ENCODE measurements at places on chromosomes 5 and 9.

DNA sequence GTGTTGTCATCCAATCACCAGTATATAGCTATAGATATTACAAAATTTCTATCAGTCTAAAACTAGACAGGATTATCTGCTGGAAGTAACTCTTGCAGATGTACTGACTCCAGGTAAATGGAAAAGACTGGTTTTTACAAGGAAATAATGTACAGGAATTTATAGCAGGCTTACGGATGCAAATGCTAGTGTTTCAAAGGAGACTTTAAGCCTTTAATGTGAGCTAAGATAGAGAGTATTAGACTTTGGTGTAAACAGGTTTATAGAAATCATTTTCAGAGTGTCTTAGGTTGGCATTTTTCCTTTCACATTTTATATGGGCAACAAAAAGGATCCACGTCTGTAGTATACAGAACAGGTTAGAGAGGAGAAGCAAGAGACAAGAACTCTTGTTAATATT is 16.1 kb downstream of the ZNF608 start:
- no peak for DNase-seq

DNA sequence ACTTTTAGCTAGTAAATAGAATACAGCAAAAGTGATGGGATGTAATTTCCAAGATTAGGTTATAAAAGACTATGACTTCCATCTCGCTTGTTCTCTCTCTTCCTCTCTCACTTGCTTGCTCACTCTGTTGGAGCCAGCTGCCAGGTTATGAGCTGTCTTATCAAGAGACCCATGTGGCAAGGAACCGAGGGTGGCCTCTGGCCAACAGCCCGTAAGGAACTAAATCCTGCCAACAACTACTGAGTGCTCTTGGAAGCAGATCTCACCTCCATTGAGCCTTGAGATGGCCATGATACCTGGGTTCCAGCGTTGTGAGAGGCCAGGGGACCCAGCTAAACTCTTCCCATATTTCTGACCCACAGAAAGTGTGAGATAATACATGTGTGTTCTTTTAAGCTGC is 636.1 kb downstream of the ACTL7B start:
- DNase-seq: no peak

- no peak for DNase-seq
These were observed 1.4 kb upstream of the ENC1 start for GRCh38 chr5:74641735-74642542.

DNA sequence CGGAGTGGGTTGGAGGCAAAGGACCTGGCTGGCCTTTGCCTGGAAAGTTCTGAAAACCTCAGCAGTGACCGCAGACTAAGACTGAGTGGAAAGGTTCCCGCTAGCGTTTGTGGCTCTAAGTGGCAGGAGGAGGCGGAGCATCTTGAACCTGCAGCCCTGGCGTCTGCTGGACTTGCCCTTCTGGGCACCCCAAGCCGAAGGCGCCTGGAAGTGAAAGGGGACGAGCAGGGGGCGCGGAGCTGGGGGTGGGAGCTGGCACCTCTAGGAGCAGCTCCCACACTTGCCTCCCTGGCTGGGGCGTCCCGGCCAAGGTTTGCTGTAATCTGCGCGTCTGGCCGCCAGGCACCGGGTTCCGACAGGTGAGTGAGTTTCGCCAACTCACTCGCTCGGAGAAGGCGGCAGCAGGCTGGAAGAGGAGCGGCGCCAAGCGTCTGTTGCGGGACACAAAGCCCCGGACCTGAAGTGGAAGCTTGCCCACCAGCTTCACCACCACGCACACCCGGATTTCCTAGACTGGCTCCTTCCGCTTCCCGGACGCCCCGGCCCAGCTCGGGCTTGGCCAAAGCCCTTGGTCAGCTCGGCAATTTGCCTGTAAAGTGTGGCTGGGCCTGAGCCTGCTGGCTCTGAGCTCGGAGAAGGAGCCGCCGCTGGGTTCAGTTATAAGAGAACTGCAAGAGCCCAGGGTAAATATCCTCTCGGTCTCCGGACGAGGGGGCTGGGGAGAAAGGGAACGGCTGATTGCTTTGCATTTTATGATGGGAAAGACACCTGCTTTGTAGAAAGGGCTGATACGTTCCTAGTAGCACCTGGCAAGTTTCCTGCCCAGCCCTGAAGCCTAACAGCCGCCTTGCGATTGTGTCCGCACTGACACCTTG is at the start of gene GNA14:
TSS of gene GNA14 (minus strand) at position 89 of the 875 bp plus-strand sequence. CDS start 529 bp downstream, outside the sequence.
- no peak for DNase-seq

DNA sequence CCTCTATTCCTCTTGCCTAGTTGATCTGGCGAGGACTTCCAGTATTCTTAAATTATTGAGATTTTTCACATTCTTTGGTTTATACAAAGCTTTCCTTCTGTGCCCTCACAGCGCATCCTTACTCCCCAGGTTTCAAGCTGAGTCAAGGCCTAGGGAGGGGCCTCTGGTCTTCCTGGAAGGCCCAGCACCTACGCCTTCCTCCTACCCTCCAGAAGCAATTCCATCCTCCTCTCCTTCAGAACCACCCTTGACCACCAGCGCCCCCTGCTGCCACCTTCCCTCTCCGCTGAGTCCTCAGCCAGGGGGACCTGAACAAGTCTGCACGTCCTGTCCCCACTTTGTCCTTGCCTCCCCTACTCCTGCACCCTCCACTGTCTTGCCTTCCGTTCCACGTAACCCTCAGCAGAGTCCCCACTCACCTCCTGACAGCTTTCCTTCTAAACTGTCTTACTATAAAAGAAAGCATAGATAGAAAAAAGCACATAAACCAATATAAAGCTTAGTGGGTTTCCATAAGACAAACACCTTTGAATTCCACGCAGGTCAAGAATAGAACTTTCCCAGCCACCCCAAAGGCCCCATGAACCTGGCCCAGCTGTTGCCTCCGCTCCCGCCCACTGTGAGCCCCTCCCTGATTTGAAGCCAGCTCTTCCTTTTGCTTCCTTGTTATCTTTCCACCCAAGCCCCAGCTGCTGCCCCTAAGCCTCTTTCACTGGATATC is 63.0 kb upstream of the CTSL start:
- DNase-seq: peak; percentile 67

Measured in stimulated activated CD4-positive, alpha-beta T cell treated with anti-CD3 and anti-CD28 coated beads, Interleukin-1b, Interleukin-23, amount 100 ng/mL, for 4 hours (primary cell).